ENCODE measurements at places on chromosomes 2 and 18. TPM values are rescaled to one million over a fixed set of nuclear protein-coding genes. Genes with fewer than 3 reads are reported as not detected.

The KCNF1 gene
- total RNA-seq, result not detected

DNA sequence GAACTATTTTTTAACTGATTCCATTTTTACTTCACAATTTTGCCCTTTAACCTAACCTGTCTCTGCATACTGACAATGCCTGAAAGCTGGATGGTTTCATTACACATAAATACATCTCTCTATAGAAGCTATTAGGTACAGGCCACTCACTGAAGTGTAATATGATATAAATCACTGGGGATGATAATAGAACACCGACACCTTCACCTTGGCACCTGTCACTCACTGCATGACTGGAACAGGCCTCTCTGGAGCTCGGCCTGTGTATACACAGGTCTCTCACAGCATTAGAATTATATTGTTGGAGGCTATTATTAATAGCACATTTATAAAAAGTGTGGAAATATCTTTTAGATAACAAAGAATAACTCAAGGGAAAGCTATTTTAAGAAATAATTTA, 138.2 kb downstream of the TMEM131 start:
- no peak for DNase-seq

DNA sequence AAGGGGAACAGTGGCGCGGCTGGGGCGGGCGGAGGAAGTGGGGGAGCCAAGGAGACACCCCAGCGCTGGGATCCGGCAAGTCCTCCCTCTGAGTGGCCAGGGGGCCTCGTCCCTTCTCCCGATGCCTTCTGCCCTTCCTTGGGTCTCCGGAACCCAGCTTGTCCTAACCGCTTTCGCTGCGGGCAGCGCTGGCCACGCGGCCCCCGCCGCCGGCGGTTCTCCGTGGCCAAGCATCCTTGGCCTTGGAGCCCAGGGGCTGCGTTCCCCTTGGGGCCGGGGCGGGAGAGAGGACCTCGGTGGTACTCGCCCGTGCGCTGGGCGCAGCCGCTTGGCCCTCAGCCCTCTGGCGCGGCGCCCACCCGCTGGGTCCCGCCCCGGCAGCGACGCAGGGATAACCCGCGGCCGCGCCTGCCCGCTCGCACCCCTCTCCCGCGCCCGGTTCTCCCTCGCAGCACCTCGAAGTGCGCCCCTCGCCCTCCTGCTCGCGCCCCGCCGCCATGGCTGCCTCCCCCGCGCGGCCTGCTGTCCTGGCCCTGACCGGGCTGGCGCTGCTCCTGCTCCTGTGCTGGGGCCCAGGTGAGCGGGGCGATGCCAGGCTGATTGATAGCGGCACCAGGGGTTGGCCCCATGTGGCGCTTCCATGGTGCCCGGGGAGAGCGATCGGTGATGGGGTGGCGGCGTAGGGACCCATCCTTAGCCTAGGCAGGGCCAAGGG, 128.7 kb downstream of the UXS1 start:
- DNase-seq, result no peak

DNA sequence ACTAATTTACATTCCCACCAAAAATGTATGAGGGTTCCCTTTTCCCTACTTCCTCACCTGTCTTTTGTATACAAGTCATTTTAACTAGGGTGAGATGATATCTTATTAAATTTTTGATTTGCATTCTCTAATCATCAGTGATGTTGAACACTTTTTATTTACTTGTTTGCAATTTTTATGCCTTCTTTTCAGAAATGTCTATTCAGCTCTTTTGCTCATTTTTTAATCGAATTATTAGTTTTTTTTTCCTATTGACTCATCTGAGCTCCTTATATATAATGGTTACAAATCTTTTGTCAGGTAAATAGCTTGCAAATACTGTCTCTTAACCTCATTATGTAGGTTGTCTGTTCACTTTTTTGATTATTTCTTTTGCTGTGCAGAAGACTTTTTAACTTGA, 269.4 kb downstream of the CDH19 start:
- DNase-seq, result no peak

- no peak for DNase-seq
Observed at GRCh38 chr2:105320651-105321215, 8.8 kb downstream of the TGFBRAP1 start.

The WDR33 gene
- 99.9 TPM for total RNA-seq

GRCh38 chr18:32200766-32201165, 10.9 kb downstream of the MEP1B start:
- DNase-seq, result no peak

GRCh38 chr2:54969940-54970338, 80.3 kb downstream of the RTN4 start:
- DNase-seq, result no peak

GRCh38 chr18:56136105-56136504, 502.3 kb downstream of the TXNL1 start:
- no peak for DNase-seq

The UGT1A5 gene
- 0.37 TPM for total RNA-seq

GRCh38 chr2:54728669-54729120, 5.2 kb downstream of the EML6 start:
- no peak for DNase-seq

DNA sequence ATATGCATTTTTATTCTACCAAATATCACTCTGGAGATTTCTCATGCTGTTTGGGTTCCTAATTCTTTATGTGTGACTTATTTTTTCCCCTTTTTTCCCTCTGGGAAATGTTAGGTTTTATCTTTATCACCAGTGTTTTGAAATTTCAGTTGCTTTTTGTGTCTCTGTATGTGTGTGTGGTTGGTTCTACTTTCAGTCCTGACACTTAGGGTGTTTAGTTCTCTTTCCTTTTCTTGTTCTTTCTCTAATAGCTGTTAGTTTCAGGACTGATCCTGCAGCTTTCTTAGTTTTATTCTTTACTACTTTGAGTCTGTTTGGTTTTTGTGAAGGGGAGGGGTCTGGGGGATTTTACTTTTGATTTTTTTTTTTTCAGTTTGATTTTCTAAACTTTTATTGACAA, 23.1 kb downstream of the PPM1B start:
- DNase-seq, result no peak

The APLF gene
- 6.2 TPM for total RNA-seq

- no peak for DNase-seq
Observed at GRCh38 chr2:105375001-105375561, 23.8 kb downstream of the FHL2 start.

DNA sequence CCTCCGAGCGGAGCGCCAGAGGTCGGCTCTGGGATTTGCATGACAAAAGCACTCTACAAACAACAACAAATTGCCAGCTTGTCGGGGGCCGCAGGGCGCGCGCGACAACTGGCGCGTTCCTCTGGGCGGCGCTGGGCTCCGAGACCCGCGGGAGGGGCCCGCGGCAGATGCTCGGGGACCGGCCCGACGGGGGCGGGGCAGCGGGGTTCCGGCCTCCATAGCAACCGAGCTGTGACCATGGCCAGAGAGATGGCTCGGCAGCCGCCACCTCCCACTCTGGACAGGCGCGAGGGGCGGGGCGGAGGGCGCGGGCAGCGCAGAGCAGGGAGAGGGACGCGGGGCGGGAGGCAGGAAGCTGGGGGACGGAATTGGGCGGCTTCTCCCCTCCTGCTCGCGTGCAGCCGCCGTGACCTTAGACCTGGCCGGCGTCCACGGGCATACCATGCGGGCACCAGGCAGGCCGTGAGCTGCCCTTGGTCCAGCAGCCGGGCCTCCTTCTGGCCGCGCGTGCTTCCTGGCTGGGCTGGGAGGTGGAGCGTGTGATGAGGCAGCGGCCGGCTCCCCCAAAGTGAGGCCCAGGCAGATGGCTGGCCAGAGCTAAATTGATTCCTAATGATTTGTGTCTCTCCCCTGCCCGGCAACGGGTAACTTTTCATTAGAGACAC, 171.5 kb downstream of the CELF4 start:
- DNase-seq, result peak; percentile 42

GRCh38 chr2:239724194-239724849, 300.8 kb downstream of the NDUFA10 start:
- peak; percentile 16 for DNase-seq

The NT5C1B gene
- total RNA-seq, result not detected

DNA sequence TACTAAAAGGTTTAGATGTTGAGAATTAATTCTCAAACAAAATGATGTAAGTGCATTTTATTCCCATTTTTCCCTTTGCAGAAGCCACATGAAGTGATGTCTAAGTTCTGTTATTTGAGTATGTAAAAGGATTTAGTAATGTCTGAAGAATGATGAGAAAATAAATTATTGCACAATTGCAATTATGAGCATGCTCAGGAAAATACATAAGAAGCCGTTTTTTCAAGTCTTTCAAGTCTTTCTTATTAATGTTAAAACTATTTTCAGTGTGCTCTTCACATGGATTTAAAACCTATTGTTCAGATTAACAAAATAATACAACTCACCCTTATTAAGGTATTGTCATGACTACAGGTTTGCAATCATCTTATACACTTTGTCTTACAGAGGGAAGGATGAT, 331.4 kb upstream of the NETO1 start:
- DNase-seq, result no peak

The MRO gene
- not detected for total RNA-seq

DNA sequence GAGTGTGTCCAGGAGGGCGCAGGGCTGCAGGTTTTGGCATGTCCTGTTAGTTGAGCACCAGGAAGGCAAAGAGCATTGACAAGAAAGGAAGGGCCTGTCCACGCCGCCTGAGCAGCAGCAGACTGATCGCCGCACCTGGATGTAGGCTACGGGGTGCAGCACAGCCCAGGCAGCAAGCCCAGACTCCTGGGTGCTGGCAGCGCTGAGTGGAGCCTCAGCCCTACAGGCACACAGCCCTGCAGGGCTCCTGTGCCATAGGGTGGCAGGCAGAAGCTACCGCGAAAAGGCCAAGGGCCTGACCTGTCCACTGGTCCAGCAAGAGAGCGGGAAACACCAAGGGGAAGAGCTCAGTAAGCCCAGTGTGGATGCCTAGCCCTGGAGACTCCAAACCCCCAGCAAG, 198.0 kb downstream of the HDAC4 start:
- DNase-seq, result no peak

GRCh38 chr18:74982946-74983635, 225.8 kb downstream of the PTGR3 start:
- no peak for DNase-seq

GRCh38 chr2:11288431-11288830, 56.0 kb downstream of the ROCK2 start:
- DNase-seq, result no peak

GRCh38 chr2:36452260-36452659, 96.7 kb downstream of the CRIM1 start:
- no peak for DNase-seq

Data from stomach (tissue), 19 donors.